Ovary (tissue), 10 donors: ENCODE measurements at places on chromosomes 7 and 10.

DNA sequence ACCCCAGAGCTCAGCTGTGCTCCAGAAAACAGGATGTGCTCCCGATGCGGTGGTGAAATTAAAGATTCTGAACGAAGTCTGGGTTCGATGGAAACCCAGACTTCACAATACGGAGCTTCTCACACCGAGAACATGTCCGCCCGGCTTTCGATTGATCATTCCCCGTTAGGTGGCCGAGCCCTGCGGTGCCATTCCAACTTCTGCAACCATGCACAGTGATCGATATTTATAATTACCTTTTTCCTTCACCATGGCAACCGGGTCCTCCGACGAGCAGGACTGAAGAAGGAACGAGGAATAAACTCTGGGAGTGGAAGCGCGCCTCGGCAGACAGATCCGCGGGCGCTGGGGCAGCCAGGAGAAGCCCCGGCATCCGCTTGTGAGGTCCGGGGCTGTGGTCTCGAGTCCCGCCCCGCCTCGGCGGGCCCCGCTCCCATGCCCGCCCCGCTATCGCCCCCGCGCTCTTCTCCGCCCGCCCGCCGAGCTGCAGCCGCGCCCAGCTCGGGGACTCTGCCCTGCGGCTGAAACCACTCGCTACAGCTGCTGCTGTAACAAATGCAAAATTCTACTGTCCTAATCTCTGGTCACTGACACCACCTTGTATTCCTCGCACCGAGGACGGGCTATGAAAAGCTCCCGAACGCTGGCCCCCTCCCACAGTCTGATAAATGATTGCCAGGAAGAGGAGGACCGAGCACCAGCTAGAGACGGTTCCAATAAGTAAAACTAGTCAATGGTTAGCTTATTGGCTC is 26.2 kb downstream of the ABLIM1 start:
- DNase-seq, result peak; percentile 54

- no peak for DNase-seq
Observed at GRCh38 chr10:98168147-98168546, 33.7 kb downstream of the R3HCC1L start.

- DNase-seq, result no peak
Observed at GRCh38 chr7:91800389-91800788, 80.1 kb downstream of the MTERF1 start.

DNA sequence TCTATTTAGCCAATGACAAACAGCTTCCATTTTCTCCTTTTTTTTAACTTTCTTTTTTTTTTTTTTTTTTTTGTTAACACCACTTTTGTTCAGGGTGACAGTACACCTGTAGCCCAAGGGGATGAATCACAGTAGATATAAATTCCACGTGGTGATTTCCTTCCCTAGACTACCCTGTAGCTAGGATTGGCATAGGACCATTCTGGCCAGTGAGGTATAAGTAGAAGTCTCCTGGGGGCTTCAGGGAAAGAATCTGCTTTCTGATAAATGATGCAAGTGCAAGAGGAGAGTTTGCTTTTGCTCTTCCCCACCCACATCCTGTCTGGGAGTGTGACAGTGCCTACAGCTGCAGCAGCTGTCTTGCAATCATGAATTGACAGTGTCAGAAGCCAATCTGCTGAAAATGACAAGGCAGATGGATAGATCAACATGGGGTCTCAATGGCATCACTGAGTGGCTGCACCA is 63.2 kb upstream of the TOMM7 start:
- DNase-seq, result no peak
